ENCODE measurements at places on chromosomes 5 and 9.

DNA sequence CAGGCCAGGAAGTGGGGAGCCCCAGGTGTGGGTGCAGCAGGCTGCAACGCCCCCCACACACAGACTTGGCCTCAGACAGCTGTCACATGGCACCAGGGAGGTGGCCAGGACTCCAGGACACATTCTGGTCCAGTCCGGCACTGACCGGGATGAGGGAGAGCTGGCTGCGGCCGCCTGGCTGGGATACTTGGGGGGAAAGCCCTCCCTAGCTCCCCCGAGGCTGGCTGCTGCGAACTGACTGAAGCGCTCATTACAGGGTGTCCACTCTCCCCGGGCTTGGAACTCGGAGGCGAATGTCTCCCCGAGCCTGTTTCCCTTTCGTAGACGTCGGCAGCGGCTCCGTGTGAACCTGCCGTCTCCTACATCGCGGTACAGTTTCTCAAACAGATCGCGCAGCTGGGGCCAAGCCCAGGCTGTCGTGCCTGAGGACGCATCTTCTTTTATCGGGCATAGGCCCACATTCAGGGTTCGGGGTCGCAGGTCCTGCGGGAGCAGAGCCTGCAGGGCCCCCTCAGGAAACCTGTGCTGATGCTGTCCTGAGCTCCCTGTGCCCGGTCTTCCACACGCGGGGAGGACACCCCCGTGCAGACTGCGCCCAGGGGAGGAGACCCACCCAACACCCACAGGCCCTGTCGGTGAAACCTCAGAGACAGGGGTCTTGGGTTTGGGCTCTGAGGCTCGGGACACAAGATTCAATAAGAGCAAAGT is 19.8 kb downstream of the NACC2 start:
- no peak for DNase-seq

DNA sequence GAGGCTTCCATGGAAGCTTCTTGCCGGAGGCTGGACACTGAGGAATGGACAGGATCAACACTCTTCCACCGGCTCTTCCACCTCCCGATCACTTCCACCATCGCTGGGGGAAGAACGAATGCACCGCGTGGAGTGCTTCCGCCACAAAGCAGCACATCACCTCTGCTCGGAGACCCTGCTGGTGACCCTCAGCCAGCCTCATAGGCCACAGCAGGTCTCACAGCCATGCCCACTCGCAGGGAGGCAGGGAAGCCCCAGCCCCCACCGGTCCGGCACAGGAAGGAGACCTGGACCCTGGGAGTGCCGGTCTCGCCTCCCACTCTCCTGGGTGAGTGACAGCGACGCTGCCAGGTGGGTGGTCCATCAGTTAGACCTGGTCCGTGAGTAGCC is 4.7 kb downstream of the MRPL36 start:
- no peak for DNase-seq

DNA sequence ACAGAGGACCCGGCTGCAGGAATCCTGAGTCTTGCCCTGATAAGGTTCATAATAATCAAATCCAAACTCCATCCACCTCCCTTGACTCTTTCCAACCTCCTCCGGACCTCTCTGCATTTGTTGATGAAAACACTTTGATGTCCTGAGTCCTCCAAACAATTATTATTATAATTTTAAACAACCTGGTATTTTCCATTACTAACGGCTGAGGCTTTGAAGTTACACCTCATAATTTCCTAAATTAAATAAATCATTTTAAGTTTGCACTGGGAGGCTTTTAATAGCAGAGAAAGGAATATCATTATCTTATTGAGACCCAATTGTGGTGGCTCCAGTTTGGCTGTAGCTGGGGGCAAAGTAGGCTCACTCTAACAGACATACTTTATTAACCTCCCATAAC is 9.5 kb downstream of the MSX2 start:
- DNase-seq: no peak

GRCh38 chr5:73997960-73998359 is 372.0 kb downstream of the ARHGEF28 start:
- no peak for DNase-seq

DNA sequence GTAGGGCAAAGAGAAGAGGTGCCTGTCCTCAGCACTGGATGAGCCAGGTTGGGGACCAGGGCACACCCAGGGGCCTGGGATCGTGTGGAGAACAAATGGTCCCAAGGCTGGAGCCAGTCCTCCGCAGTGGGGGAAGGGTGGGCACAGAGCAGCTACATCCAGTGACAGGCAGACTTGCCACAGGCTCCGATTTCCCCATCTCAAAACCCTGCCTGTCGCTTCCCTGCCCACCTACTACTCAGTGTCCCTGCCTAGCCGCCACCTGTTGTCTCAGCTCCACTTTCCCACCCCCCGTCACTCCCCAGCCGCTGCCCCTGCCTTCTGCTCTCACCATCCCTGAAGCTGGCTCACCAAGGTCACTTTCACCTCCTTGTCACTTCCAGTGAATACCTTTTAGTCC is 13.9 kb upstream of the ENHO start:
- no peak for DNase-seq

DNA sequence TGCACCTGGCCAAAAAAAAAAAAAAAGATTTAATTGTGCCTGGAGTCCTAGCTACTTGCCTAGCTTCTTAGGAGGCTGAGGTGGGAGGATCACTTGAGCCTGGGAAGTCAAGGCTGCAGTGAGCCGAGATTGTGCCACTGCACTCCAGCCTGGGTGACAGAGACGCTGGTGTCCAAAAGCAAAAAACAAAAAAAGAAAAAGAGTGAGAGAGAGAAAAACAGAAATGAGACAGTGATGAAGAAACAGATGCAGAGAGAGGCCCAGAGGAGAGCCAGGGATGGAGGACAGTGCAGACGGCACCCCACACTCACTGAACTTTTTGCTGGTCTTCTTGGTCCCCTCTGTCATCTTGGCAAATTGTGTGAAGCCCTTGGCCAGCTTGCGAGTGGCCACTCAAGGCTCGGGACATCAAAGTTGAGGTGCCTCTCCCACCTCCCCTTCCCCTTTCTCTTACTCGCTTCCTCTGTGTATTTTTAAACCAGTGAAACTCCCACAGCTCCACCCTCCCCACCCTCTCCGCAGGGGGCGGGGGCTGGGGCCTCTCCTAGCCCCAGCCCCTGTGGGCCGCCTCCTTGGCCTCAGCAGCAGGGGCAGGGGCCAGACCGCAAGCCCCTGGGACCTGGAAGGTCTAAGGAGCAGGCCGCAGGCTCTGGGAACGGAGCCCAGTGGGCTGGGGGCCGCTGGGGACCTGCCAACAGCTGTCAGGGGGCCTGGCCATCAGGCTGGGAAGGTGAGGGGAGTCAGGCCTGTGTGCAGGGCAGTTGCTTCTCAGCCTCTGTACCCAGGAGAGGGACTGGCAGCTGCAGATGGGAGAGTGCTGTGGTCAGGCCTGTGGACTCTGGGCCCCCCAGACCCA is at the start of gene SH2D3C:
Gene SH2D3C, minus strand, starts transcription at position 387 of the 856 bp plus-strand sequence. Its CDS starts 39 bp downstream, at position 348.
- DNase-seq: no peak

DNA sequence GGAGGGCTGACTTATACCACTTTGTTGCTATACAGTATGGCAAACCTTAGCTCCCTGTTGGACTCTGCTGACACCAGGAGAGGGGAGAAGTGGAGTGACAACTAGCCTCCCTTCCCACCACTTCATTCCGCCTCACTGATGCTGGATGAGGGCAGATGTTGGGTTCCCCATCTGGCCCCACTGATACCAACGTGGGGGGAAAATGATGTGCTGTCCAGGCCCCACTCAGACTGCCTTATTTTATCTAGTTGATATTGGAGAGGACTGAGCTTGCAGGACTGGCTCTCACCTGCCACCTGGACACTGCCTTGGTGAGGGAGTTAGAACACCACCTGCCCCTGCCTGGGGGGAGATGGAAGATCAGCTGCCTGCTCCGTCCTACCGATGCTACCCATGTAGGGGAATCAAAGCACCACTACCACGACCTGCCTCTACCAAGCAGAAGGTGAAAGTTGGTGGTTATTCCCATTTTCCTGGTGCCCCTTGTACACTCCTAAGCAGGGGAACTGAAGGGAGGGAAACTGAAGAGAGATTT is 292.1 kb downstream of the GADD45G start:
- DNase-seq: no peak

DNA sequence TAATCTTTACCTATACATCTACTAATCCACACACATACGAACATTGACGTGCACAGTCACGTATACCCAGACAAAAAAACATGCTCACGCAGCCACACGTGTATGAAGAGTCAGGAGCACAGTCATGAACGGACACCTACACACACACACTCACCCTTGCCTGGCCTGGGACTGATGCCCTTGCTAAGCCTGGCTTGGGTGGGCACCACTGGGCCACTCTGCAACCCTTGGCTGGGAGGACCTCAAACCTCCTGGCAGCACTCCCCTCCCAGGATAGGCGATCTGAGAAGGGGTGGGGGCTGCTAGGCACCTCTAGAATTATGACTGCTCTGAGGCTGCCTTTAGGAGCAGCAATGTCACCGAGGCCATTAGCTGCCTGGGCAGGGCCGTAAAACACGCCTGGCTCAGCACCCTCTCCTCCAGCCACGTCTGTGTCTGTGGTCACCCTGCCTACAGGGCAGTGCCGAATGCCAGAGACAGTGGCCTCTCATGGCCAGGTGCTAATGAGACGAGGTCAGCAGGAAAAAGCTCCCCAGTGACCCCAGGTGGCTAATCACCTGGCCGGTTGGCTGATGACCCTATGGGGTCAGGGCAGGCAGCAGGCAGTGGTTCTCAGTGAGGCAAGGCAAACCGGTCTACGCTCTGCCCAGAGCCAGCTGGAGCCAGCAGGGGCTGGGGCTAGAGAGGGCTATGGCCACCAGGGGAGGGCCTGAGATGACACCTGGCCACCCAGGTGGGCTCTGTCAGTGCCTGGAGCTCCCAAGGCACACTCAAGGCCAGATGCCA is 33.7 kb upstream of the MVB12B start:
- no peak for DNase-seq

- DNase-seq: peak; percentile 35
Observed at GRCh38 chr5:62791059-62791458, 212.4 kb downstream of the LRRC70 start.

DNA sequence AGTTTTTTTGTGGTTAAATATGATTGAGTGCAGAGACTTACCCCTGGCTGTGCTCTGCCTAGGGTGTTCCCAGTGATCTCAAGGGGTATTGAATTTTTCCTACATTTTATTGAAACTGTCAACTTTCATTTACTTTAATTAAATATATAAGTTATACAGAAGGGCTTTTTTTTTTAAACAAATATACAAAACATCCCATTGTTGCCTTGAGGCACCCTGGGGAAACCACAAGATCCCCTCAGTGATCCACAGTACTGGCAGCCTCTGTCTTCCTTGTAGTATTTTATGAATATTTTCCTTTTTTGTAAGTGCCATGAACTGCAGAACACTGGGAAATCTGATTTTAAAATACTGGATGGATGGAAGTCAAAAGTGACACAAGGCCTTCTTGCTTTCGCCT is 123.7 kb downstream of the TLE1 start:
- DNase-seq: no peak

DNA sequence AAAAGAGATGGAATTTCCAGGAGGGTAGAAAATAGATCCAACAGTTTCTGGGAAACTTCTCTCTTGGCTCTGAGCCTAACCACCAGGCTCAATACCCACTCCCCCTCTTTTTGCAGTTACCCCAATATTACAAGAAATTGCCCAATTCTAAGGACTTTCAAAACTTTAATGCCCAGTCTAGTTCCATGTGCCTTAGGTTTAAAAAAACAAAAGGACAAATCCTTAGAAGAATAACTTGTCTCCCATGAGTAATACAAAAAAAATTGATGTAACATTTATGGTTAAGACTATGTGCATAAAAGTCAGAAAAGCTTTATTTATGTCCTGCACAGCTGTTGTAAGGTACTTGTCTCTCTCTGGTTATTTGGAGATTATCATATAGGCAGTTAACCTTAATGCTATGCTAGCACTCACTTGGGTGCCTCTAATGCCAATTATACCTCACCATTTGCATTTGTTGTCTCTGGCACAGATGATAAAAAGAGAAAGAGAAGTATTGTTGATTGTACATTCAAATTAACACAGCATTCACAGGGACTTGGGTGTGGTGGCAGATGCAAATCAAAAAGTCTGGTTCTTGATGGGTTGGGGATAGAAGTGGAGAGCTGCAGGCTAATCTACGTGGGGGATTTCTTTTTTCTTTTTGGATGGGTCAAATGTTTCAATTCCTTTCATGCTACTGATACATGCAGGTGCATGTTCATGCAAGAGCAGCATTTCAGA is 159.4 kb downstream of the PIK3R1 start:
- no peak for DNase-seq

- peak; percentile 7 for DNase-seq
Observed at GRCh38 chr5:41641621-41642020, 131.2 kb upstream of the PLCXD3 start.

GRCh38 chr5:137147346-137147745 is 351.8 kb downstream of the SPOCK1 start:
- no peak for DNase-seq

DNA sequence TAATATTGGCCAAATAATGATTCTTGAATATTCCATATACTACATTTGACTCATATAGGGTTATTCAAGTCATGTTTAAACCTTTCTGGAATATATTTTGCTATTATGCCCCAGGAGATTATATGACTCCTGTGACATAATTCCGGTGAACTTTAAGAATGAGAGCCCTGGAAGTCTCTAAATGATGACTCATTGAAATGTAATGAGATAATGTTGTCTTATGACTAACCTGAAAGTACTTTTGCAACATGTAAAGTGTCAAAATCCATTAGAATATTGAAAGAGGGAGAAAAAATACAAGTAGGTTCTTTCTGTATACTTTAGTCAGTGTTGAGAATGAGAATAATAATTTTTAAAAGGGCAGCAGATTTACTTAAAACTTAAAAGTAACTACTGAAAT is 830.4 kb downstream of the MAT2B start:
- DNase-seq: peak; percentile 44

- DNase-seq: no peak
Observed at GRCh38 chr5:67065237-67065636, 131.4 kb downstream of the CD180 start.

- DNase-seq: no peak
Observed at GRCh38 chr5:93723005-93723404, 18.4 kb downstream of the POU5F2 start.

DNA sequence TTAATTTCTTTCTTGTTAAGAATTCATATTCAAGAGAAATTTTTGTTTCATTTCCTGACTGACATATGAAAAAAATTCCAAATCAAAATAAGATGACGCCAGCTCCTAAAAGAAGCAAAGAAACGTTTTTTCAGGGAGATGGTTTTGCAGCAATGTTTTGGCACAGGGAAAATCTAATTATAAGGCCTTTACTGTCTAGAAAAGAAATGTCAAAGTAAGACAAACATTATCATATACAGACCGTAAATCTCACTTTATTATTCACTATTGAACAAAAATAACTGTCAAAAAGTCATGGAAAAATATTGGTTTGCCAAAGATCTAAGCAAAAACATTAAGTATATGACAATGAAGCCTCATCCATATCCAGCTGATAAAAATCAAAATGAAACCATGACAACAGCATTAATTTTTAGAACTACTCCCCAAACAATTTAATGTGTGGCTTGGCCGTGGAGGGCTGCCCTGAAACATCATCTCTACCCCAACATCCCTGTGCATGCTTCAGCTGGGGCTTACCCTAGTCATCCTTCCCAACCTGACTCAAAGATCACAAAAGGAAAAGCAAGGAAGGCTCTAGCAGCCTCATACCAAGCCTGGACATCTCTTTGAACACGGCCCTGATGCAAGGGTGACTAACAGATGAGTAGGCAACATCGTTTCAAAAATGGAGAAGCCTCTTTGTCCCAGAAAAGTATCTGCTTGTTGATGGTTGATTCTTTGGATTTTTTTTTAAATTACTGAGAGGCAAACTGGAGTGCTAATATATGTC is 95.6 kb downstream of the ARSB start:
- DNase-seq: no peak

- no peak for DNase-seq
Observed at GRCh38 chr9:108575276-108575675, 280.5 kb downstream of the ACTL7B start.

GRCh38 chr5:19531374-19531952 is 456.5 kb downstream of the CDH18 start:
- peak; percentile 33 for DNase-seq

- peak; percentile 12 for DNase-seq
Observed at GRCh38 chr9:36136894-36137391, 410 bp downstream of the GLIPR2 start.

Data from ACHN (cell line).